ENCODE measurements at places on chromosomes 13 and 19.
A peak's percentile ranks its signal among the peaks of the same experiment; 100 is the strongest.

DNA sequence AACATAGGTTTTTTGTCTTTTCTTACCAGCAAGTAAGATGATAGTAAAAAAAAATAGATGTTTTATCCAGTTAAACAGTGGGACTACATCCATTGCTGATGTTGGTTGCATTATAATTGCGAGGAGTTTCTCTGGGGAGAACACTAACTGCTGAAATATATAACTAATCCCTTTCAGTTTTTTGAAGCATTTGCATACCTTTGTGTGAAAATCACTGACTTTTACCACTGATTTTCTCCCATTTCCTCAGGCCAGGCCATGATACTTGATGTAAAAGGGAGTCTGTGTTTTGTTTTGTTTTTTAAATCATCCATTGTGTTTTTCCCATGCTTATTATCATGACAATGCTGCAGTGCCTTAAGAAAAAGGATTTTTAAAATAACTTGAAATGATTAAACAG, 699.5 kb downstream of the PCDH9 start:
- no peak for DNase-seq

DNA sequence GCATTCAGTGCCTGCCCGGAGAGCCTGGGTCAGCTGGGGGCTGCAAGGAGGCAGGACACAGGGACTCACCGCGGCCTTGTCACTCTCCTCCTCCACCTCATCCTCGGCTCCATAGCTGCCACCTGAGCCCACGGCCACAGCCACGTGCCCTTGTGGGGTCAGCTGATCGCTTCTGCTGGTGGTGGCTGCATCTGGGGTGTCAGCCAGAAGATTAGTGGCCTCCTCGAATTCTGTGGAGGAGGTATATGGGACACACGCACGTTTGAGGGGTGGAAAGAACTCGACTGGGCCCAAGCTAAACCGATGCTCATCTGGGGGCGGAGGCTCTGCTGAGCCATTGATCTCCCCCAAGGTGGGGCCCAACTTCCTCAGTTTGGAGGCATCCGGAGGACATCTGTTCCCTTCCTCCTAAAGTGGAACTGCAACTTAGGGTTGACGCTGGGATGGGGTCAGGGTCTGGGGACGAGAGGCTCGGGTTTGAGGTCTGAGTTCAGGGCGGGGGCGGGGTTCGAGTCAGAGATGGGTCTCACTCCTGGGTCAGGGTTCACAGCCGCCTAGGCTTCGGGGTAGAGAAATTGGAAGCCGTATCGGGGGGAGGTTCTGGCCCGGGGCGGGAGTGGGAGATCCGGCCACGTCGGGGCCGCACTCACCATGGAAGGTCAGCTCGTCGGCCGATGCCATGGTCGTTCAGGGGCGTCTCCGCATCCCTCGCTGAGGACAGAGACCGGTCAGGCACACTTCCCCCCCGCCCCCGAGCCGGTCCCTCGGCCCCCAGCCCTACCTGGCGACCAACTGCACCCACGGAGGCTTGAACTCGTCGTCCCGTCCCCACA, 493 bp downstream of the YIPF2 start:
- no peak for DNase-seq

- no peak for DNase-seq
Observed at GRCh38 chr13:52980695-52981094, 47.9 kb upstream of the OLFM4 start.

DNA sequence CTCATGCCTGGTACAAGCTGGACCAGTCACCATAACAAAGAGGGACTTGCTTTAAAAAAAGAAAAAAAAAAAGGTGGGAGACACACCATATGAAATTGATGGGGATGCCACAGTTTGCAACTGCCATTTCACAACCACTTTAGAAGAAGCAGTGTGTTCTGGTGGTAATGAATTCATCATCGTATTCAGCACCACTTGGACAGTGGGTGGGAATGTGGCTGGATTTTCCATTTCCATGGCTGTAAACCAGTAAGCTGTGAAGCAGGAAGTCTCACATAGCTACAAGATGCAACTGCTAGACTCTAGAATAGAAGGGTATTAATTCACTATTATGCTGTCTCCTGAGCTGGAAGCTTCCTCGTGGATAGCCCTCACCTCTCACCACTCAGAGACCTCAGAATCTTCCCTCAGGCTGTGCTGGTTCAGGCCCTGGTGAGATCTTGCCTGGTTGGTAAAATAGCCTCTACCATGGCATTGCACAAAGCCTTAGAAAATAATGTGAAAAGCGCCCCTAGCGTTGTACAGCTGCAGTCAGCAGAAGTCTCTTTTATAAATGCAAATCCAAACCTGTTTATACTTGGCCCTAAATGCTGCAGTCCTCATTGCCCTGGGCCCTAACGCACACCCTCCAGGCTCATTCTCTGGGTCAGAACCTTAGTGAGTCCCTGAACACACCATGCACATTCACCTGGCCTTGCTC, 150.7 kb downstream of the KCTD15 start:
- DNase-seq = peak; percentile 25

- DNase-seq = no peak
Observed at GRCh38 chr13:56066321-56066720, 1074.4 kb upstream of the PRR20A start.

DNA sequence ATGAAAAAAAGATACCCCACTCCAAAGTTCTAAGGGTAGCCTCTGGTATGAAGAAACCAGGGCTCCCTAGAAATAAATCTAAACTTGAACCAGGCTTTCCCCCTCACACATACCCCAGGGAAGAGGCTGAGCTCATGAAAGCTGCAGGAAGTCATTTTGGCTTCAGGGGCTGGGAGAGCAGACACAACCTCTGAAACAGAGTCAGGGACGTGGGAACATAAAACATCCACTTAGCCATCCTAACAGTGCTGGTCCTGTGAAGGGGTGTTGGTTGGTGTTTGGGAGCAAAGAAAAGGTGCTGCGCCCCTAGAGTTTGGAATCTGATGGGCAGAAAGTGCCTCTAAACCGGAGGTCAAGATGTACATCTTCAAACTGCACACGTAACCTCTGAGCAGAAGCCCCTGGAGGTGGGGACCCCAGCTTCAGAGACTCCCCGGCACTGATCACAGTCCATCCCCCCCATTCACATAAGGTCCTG, 15.8 kb downstream of the RAB3D start:
- no peak for DNase-seq

DNA sequence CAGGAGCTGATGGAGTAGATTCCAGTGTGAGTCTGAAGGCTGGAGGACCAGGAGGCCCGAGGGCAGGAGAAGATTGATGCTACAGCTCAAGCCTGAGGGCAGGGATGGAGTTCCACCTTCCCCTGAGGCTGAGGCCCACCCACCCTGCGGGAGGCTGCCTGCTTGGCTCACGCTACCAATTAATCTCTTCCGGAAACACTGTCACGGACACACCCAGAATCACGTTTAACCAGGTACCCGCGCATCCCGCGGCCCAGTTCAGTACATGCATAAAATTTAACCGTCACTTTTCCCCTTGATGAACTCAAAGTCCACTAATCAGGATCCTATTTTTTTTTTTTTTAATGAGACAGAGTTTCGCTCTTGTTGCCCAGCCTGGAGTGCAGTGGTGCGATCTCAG, 5.2 kb upstream of the ZNF628 start:
- DNase-seq = no peak

DNA sequence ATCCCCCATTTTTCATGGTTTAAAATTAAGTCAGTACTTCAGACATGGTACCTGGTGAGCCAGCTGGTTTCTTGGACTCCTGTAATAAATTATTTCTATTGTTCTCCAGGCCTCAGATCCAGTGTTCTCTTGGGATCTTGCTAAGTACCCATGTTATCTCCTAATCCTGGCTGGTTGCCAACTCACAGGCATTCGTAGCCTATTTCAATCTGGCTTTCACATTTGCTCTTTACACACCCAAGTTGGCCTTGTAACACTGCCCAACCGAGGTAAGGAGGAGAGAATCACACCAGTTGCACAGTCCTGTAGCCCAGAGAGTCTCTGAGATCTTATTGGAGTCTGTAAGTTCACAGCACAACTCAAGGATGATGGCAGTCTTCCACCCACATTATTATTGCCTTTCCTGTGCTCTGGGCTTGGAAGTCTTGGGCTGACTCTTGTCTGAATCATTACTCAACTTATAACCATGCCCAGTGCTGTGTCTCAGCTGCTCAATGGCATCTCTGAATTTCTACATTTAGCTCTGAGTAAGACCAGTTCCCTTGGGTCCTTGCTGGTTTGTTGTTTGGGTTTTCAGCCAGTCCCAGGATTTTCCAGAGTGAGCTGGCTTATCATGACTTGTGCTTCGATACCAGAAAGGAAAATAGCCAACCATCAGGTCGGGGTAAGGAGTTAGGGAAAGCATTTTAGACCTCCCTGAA, 76.6 kb upstream of the KLF12 start:
- no peak for DNase-seq

DNA sequence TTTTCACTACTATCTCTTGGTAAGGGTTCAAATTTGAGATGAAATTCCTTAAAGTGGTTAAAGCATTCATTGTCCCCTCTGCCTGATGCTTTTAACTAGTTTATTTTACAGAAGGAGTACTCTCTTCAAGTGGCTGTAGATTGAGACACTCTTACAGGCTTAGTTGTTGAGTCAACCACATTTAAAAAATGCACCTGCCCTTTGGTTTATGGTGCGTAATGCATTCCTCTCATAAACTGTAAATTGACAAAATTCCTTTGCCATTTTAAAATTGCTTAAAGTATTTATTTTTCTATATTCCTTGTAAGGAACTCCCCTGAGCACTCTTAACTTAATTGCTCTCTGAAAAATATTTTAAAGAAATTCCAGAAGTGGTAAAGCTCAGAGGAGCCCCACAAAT, 826 bp upstream of the GPC5 start:
- no peak for DNase-seq

DNA sequence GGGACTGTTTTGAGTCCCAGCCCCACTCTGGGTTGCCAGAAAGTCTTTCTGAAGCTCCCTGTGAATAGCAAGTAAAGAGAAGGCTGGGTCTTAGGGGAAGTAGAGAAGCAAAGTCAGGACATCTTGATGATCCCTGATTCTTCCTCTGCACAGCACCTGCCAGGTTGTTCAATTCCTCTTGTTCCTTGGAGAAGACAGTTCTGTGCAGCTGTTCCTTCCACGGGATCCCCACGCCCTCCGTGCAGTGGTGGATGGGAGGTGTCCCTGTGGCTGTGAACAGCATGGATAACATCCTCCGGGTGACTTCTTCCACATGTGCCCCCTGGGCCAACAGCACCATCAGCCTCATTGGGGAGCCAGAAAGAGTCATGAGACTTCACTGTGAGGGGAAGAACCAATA, 29.1 kb upstream of the IGLON5 start:
- no peak for DNase-seq

- DNase-seq = no peak
Observed at GRCh38 chr13:106681536-106681935, 113.6 kb upstream of the ARGLU1 start.

DNA sequence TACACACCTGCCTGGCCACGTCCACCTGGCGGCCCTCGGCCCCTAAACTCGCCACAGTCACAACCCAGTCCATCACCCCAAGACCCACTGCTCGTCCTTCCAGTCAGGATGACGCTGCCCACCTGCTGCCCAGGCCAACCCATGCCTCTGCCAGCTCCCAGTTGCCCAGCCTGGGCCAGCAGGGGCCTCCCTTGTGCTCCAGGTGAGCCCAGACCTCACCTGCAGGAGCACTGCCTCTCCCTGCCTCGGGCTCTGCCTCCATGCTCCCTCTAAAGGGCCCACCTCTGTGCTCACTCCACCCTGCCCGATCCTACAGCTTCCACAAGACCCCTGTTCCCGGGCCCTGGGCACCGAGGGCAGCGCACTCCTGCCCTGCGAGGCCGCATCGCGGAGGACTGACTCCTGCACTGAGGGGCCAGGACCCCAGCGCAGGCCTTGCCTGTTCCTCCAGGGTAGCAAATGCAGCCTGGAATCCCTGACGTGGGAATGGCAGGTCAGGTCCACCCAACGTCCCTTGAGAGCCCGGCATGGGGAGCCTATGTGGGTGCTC, 8.0 kb upstream of the CACTIN start:
- no peak for DNase-seq

GRCh38 chr13:96860882-96861281, 133.4 kb downstream of the OXGR1 start:
- DNase-seq = no peak

DNA sequence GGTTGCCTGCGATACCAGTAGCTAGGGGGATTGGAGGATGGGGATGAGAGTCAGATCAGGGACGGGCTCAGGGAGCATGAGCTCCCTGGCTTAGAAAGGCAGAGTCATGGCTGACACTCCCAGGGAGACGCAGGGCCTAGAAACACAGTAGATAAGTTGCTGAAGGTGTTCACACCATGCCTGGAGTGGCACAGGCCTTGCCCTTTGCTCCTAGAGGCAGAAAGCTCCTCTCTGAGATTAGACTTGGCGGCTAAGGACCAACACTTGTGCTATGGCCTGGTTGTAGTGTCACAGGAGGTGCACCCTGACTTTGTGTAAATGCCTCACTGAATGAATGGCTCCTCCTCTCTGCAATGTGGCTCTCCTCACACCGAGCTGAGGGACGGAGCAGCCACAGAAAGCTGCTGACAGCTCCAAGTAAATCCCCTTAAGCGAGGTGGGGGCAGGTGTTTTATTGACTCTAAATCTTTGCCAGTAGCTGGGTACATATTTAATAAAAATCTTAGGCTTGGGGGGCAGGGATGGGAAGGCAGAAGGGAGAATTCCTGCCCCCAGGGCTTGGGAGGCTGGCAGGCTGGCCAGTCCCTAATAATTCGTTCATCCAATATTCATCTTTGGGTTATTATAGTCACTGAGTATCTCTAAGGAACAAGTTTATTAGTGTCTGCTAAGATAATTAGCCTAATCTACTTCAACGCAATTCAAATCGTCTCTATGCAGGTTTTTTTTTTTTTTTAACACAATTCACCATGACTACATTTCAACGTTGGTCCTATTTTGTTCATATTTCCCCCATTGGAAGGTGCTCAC, 54.9 kb downstream of the SIAH3 start:
- DNase-seq = no peak

- DNase-seq = no peak
Observed at GRCh38 chr19:14406645-14407401, 12.3 kb downstream of the DDX39A start.

- peak; percentile 25 for DNase-seq
Observed at GRCh38 chr13:113660066-113660465, 2.1 kb upstream of the ATP4B start.

GRCh38 chr19:13149628-13150186, 468 bp downstream of the STX10 start:
- DNase-seq = no peak

DNA sequence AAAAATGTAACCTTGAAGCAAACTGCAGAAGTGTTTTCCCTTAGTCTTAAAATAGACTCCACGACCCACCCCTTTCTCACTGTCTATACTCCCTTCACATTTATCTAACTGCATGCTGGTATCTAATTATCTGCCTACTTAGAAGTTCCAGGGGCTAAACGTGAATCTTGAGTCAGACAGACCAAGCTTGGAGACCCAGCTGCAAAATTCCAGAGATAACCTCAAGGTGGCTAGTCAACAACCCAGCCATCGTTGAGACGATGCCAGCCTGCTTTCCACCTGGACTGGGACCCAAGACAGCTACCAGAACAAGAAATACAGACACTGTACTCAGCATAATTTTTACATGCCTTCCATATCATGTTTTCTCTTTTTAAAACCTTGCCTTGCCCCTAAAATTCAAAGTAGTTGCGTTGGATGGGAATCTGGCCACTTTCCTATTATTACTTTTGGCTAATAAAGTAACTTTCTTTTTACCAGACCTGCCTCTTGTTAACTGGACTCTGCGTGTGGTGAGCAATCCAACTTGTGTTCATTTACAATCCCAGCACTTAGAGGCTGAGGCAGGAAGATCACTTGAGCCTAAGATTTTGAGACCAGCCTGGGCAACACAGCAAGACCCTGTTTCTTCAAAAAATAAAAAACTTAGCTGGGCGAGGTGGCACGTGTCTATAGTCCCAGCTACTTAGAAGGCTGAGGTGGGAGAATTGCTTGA, 82.3 kb downstream of the CDADC1 start:
- no peak for DNase-seq

GRCh38 chr13:113041293-113041690, 64.3 kb upstream of the F7 start:
- no peak for DNase-seq
